ENCODE measurements at places on chromosomes 7 and 10.

- DNase-seq: no peak
Observed at GRCh38 chr7:70761711-70762328, 370.1 kb upstream of the GALNT17 start.

GRCh38 chr7:40680657-40681056 is 545.9 kb downstream of the SUGCT start:
- DNase-seq: no peak

DNA sequence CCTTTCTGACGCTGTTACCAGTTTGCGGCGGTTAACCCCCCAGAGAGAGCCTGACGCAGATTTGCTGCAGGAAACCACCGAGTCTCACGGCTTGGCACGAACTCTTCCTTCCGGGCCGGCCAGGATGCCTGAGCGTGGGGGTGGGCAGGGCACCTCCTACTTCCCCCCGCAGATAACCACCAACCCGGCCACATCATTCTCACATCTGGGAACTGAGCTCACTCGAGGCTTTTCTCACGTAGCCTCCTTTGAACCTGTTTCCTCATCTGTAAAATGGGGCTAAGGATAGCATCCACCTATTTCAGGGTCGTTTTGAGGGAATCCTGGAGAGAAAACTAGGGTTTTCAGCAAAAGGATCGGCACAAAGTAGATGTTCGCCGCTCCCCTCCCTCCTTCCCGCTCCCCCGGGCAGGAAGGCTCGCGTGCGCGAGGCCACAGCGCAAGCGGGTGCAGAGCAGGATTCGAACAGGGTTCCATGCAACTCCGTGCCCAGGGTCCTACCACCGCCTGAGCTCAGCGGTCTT is 23.6 kb downstream of the DDIT4 start:
- no peak for DNase-seq

DNA sequence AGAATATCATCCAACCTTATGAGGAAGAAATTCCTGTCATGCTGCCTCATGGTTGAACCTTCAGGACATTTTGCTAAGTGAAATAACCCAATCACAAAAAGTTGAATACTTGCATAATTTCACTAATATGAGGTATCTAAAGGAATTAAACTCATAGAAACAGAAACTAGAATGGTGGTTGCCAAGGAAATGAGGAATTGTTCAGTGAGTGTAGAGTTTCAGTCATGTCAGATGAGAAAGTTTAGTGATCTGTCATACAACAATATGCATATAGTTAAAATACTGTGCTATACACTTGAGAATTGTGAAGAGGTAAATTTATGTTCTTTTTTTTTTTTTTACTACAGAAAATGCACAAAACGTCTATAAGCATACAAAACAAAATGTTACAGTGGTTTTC is 60.7 kb downstream of the R3HCC1L start:
- DNase-seq: no peak

GRCh38 chr10:11898372-11899066 is 75.4 kb downstream of the PROSER2 start:
- no peak for DNase-seq

DNA sequence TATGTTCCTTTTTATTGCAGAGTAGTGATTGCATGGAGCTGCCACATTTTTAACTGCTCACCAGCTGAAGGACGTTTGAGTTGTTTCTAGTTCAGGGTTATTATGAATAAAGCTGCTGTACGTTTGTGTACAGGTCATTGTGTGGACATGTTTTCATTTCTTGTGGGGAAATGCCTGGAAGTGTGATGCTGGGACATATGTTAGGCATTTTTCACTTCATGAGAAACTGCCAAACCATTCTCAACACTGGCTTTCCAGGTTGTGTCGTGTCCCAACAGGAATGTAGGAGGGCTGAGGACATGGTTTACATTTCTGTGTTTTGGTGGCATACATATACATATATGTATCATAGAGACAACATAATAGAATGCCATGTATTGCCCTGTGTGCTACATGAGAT is 73.0 kb downstream of the NEURL1 start:
- no peak for DNase-seq

DNA sequence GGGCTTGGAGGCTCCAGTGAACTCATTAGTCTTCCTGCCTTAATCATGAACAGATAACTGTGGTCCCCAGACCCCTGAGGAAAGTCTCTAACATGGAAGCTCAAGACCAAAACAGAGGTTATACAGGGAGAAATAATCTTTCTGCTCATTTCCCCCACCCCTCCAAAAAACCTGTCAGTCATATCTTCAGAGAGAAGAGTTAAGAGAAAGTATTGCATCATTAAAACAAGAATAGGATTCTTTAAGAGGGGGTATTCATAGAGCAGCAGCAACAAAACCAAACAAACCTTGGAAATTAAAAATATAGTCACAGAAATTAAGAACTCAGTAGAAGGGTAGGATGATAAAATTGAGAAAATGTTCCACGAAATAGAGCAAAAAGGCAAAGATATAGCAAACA is 7.6 kb downstream of the CLEC2L start:
- DNase-seq: no peak

GRCh38 chr10:21524131-21524525 is 1.4 kb downstream of the SKIDA1 start:
- DNase-seq: no peak

DNA sequence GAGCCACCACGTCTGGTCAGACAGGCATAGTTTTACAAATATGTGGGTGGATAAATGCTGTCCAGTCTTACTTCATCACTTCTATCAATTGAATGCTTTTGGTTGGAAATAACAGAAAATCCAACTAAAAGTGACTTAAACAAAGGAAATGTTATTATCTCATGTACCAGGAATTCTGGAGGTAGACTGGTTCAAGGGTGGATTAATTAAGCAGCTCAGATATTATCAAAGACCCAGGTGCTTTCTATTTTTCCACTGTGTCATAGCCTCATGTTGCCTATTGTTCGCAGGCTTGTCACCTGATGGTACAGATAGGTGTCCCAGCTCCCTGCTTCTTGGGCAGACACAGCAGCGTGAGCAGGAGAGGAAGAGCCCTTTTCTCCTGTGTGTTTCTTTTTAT is 156.1 kb upstream of the CTBP2 start:
- no peak for DNase-seq

- no peak for DNase-seq
Observed at GRCh38 chr7:27148031-27148755, 619 bp upstream of the HOXA6 start.

- DNase-seq: no peak
Observed at GRCh38 chr10:31393844-31394243, 74.8 kb downstream of the ZEB1 start.

DNA sequence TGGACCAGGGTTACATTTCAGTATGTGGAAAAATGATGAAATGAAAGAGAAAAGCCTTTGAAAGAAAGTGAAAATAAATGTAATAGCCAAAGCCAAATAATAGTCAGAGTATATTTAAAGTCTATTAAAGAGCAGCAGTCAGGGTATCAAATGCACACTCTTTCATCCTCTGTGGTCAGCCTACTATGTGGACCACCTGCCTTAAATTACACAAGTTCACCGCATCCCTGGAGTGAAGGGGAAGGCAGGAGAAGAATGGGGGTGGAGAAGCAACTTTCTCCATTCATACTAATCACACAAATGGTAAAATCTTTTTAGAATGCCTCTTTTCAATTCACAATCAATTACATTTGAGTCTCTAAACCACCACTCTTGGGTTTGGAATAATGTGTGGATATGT is 16.0 kb downstream of the TWIST1 start:
- no peak for DNase-seq

GRCh38 chr10:30774261-30774660 is 144.7 kb upstream of the LYZL2 start:
- DNase-seq: no peak

DNA sequence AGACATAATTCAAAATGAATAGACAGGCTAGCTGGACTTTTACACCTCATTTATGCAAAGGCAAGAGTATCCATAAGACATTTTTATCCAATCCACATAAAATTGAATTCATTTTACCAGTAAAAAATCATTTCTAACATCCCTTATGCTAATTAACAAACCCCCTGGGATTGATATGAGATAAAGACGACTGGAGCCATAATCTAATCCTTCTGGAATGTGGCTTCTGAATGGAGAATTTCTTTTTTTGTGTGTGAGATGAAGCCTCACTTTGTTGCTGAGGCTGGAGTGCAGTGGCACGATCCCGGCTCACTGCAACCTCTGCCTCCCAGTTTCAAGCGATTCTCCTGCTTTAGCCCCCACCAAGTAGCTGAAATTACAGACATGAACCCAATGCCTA is 90.4 kb downstream of the AKR1D1 start:
- DNase-seq: no peak

- no peak for DNase-seq
Observed at GRCh38 chr10:3213208-3213607, 40.6 kb upstream of the PITRM1 start.

DNA sequence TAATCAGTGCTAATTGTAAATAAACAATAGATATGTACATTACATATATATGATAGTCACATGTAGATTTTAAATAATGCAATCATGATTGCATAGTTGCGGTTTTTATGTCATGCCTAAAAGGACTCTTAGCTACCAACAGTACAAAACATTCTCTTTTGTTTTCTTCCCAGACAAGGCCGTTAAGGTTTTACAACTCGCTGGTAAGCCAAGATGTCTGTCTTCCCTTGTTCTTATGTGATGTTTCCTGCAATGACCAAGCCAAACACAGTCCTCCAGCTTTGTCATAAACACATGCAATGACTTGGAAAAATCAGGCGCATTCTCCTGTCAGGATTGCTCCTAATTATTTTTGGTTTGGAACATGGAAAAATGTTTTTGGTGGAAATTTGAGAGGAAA is 192.3 kb upstream of the GLI3 start:
- DNase-seq: no peak

DNA sequence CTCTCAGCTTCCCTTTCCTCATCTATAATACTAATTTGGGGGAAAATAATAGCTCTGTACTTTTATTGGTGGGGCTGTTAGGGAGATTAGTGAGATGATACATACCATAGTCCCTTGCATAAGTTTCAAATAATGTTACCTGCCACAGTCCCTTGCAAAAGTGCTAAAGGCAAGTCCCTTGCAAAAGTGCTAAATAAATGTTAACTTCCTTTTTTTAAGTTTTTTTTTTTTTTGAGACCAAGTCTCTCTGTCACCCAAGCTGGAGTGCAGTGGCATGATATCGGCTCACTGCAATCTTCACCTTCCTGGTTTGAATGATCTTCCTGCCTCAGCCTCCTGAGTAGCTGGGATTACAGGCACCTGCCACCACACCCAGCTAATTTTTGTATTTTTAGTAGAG is 43.4 kb upstream of the SRGN start:
- DNase-seq: no peak

DNA sequence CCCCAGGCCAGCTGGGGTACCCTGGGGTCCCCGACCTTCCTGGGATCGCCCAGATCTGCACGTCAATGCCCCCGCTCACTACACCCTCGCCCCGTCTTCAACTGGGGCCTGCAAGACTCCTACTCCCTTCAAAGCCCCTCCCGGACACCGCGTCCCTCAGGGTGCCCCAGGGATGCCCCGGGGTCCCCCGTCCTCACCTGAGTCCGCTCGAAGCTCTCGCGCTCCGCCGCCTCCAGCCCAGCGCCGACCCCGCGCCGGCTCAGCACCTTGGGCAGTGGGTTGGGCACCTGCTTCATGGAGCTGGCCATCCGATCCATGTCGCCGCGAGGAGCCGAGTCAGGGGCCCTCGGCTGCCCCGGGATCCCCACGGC is at the start of gene HIP1:
TSS of gene HIP1 (minus strand) at position 338 of the 371 bp plus-strand sequence. CDS start at position 317, 21 bp downstream.
- no peak for DNase-seq
